ENCODE measurements at places on chromosomes 5 and 9.

- no peak for DNase-seq
These were observed 29.9 kb upstream of the GNA14 start for GRCh38 chr9:77677957-77678535.

GRCh38 chr5:74356009-74356695, 284.4 kb downstream of the ENC1 start:
- no peak for DNase-seq

- DNase-seq, result no peak
These were observed 227.8 kb upstream of the TRPM3 start for GRCh38 chr9:71349218-71349617.

DNA sequence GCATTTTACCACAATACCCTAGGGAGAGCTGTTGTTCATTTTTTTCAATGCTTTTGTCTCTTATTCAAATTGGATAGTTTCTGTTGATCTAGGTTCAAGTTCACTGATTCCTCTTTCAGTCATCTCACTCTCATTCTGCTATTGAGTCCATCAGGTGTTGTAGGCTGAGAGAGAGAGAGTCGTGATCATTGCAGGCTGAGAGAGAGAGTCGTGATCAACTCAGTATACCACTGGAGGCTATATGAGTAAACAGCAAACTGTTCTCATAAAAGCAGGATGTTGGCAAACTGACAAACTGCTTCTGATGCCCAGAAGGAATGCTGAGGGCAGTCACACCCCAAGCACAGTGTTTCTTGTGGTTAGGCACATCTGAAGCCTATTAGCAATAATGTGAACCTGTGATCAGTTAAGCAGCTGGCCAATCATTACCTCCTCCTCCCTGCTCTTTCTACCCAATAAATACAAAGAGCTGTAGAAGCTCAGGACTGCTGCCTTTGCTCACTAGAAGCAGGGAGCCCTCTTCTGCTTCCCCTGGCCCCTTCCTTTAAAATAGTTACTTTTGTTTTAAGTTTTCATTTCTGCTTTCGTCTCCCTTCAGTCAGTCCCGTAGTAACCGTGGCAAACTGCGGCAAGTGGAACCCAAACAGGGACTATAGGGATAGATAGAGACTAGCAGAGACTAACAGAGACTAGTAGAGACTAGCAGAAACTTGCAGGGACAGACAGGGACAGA, 476.1 kb upstream of the ACO1 start:
- no peak for DNase-seq

- DNase-seq, result no peak
These were observed 25.2 kb downstream of the SKP2 start for GRCh38 chr5:36177154-36177553.

DNA sequence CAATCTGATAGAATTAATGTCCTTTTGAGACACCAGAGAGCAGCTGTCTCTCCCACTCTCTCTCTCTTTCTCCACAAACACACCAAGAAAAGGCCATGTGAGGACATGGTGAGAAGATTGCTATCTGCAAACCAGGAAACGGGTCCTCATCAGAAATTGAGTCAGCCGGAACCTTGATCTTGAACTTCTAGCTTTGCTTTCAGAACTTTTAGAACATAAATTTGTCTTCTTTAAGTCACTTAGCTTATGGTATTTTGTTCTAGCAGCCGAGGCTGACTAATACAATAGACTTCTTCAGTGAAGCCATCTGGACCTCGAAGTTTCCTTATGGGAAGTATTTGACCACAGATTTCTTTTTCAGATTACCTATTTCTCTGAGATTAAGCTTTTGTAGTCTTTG, 18.1 kb downstream of the NEUROG1 start:
- DNase-seq, result no peak

DNA sequence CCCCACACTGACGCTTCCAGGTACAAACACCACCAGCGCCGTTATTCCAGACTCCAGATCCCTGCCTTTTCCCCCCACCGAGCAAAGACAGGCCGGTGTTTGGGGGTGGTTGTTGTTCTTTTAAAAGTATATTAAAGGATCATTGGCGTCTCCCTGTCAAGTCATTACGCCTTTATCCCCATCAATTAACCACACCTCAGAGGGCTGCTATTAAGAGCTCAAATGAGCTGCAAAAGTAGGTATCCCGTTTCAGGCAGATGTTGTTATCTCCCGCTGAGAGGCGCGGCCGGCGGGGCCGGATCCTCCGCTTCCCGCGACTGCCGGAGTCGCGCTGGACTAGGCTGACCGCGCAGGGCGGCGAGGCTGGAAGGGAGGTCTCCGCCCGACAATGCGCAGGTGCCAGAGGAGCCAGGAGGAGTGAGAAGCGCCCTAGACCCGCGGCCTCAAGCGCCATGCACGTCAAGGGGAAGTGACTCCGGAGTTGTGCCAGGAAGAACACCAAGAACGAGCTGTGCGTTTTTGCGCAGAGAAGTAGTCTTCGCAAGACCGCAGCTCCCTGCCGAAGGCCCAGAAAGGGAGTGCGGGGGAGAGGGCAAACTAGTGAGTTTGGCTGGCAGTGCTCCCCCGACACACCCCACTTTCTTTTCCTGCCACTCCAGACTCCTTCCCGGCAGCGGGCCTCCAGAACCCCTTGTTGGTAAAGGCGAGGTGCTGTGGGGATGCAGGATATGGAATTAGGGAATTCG, 8.2 kb downstream of the NR2F1-AS1 start:
- peak; percentile 81 for DNase-seq

DNA sequence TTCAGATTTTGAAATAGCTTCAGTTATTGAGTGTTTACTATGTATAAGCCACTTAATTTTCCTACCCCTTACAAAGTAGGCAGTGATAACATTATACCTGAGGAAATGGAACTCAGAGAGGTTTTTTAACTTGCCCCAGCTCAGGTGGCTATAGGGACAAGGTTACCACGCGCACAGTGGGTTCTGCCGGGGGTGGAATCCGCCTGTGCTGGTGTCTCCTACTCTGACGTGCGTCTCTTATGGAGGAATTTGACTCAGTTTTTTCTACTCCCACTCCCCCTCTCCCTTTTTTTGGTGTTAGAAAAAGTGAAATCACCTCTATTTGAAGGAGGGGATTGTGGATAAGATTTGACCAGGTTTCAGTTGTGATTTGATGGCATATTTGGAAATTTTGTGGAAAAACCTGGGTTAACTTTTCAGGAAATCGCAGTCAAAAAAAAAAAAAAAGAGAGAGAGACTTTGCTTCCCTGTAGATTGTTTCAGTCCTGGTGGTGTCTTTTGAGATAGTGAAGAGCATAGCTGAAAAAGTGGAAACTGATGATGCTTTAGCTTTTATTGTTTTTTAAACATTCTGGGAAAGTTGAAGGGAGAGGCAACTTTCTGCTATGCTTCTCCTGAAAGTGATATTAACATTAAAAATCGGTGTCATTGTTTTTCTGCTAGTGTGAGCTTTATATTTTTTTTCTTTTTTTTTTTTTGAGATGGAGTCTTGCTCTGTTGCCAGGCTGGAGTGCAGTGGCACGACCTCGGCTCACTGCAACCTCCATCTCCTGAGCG, 15.9 kb downstream of the TRIO start:
- DNase-seq, result no peak

DNA sequence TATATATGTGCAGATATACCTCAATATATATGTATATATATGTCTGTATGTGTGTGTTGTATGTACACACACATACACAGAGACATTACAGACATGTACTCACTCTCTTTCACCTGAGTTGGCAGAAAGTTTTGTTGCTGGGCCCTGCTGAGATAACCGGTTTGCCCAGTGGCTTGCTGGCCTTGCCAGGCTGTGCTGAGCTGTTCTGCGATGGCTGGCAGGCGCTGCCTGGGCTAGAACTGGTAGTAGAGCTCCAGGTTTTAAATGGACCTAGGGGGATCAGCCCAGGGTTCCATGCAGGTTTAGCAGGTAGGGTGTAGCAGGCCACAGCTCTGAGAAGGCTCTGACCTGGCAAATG, 394.3 kb downstream of the GADD45G start:
- DNase-seq, result no peak

DNA sequence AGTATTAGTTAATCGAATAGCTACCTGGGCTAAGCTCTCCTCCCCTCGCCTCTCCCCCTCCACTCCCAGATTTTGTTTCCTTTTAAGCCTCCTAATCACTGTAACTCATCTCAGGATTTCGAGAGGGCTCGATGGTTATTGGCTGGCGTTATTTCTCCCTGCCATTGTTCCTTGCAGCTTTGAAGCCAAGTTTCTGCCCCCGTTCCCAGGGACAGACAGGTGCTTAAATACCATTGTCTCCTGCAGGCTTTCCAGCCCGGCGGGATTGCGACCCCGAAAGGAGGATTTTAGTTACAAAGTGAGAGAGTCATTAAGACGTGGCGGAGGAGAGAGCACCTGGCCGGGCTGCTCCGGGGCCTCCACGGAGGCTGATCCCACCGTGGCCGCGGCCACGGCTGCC, 46.2 kb downstream of the ASS1 start:
- DNase-seq, result no peak

- no peak for DNase-seq
These were observed 179.0 kb downstream of the MAN2A1 start for GRCh38 chr5:109868737-109869136.

DNA sequence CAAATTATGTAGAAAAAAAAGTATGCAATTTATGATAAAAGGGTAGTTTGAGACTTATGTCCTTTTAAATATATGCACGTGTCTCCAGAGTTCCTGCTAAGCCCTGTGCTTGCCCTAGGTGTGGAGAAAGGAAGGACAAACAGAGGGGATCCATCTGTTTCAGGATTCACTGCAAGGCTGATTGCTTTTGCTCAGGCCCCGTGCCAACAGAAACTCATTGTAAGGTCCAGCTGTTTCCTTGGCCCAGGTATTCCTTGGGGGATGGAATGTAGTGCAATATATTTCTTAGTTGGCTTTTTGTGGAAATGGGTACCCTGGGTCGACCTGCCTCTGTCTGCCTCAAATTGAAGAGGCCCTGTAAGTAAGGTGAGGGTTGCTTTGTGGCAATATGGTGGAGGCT, 268.6 kb upstream of the CLINT1 start:
- no peak for DNase-seq

DNA sequence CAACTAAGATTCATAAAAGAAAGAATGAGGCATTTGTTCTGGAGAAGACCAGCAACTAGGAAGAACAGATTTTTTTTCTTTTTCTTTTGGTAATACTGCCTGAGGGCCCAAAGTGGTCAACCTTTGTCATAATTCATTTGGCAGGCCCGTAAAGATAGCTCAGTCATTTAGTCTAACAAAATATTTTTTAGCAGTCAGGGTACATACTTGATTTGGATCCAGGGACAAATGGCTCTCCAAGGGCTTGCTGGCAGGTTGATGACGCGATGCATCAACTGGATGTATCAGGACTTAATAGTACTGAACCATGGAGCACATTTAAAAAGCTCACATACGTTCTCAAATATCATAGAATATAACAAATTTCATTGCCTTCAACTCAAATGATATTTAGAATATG, 203.4 kb upstream of the ZNF608 start:
- no peak for DNase-seq

DNA sequence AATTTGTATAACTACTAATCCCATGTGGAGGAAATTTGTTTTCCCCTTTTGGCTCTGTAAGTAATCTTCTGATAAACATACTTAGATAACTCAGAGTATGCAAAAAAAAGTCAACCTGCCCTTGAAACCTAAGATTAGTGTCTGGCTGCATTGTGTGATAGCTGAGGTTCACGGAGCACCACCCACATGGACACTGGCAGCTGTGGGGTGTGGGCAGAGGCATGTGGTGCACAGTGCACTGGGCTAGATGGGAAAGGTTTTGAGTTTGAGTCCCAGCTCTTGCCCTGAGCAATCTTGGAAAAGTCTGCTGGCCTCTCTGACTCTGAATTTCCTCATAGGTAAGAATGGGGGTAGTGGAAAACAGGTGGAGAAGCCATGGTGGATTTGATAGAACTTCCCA, 75.1 kb downstream of the PLCXD3 start:
- no peak for DNase-seq

DNA sequence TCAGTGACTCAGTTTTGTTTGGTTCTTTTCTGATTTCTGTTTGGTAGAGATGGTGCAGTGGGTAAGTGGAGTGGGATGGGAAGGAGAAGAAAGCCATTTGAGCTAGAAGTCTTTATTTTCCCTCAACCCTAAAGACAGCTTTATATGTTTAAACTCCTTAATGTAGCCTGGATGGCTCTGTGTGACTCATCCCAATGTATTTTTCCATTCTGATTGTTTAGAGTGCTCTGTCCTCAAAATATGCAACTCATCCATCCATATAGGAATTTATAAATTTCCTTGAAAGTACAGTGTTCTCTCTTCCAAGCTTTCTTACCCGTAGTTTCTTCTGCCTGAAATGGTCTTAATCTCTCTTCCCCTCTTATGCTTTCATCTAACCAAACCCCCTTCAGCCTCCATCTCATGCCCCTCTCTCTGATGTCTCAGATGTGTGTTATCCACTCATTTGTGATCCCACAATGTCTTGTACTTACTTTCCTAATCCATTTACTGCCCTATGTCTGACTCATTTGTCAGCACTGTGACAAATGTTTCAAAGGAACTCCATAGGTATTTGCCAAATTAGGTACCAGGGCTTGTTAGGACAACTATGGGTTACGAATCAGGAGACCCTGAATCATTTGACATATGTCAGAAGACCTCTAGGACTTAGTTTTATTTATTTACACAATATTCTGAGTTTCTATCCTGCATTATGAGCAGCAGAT, 217.5 kb upstream of the SGCD start:
- no peak for DNase-seq
